ENCODE measurements at places on chromosomes 12 and 14.

DNA sequence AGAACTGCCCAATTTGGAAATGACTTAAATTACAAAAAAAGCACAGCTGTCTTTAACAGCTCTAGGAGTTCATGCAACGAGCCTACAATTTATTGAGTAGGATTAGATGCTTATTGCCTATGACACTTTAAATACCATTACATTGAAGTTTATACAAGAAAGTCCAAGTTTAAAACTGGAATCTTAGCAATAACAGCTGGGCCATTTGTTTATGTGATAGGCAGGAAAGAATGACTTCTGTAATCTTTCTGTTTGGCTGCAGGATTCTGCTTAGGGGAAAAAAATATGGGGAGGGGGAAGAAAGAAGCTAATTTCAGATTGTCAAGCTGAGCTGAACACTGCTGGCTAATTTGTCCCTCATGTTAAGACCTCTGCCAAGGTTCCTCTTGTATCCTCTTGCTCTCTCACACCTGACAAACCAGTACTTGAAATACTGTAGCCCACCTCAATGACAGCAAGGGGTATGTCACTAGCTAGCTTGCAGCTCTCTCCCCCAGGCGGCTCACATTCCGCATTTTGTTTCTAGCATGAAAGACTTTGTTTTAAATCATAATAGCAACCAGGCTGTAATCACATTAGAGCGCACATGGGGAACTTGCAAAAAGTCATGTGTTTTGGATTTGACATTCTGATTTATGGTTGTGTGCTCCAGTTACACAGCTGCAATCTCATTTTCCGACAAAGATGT lies 384.8 kb downstream of the BMP4 start:
- DNase-seq: no peak

DNA sequence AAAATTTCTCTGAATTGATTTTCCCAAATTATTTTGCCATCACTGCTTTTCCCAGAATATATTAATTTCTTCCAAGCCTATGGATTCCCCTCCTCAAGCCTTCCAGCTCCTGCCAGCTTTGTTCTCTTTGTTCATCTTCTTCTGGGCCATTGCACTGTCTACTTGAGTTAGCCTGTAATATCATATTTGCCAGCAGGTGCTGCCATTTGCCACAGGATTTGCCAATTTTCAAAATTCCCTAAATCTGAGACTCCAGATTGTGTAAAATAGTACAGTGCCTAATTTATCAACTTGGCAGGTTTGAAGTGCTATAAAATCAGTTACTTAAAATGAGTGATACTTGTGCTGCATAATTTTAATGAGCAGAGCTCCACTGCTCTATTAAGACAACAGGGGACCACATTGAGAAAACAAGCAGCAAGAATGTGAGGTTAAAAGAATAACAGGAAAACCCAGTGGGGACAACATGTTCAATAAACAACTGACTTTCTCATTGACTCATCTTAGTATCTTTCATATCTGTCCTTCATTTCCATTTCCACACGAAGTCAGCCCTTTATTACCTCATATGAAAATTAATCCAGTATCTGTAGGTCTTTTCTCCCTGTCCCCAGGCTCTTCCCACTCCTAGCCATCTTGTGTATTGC lies 84.6 kb upstream of the CCDC196 start:
- no peak for DNase-seq

- DNase-seq: no peak
These were observed 389.3 kb downstream of the BMP4 start for GRCh38 chr14:53567236-53567780.

DNA sequence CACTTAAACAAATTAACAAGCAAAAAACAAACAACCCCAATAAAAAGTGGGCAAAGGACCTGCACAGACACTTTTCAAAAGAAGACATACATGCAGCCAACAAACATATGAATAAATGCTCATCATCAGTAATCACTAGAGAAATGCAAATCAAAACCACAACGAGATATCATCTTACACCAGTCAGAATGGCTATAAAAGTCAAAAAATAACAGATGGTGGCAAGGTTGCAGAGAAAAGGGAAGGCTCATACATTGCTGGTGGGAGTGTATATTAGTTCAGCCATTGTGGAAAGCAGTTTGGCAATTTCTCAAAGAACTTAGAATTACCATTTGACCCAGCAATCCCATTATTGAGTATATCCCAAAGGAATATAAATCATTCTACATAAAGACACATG lies 34.6 kb upstream of the NT5DC3 start:
- no peak for DNase-seq

GRCh38 chr14:103280278-103280928 lies 53.6 kb upstream of the EIF5 start:
- no peak for DNase-seq

DNA sequence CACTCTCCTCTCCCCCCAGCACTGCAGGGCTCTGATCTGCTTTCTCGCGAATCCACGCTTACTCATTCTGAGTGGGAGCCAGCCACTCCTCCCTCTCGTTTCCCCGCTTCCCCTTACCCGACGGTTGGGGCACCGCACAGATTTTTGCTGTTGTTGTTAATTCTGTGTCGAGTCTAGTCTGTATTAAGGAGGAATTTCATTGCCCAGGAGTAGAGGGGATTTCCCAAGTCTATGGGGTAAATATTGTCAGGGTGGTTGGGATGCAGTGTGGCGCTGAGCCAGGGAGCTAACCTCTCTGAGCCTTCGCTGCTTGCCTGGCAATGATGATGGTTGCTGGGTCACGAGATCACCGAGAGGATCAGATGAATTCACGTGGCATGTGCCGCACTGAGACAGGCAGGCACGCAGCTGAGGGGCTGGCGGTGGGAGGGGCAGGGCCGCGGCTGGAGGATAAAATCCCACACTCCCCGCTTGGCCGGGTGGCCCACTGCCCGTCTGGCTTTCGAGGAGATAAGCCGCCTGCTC lies 18.5 kb downstream of the NCOR2 start:
- no peak for DNase-seq

DNA sequence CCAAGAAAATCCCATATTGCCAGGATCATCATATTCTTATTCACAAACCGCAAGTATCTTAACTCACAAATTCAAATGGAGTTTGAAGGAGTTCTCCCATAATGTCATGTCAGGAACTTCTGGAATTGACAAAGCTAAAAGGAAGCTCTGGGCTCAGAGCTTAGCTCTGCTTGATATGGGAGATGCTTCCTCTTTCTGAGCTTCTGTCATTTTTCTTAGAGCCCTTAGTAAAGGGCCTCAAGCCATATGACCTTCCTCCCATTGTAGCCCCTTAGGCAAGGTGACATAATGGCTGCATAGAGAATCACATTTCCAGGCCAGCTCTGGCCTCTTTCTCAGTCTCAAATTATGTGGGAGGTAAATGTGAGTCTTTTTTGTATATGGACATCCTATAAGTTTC lies 40.9 kb downstream of the SLC4A8 start:
- no peak for DNase-seq

- DNase-seq: no peak
These were observed 185.1 kb downstream of the ANO6 start for GRCh38 chr12:45400991-45401390.

- DNase-seq: no peak
These were observed 124.1 kb upstream of the E2F7 start for GRCh38 chr12:77189458-77189857.
